Ureter (tissue), 1 donor: ENCODE measurements at places on chromosomes 3 and 15.
A peak's percentile ranks its signal among the peaks of the same experiment; 100 is the strongest.

- DNase-seq, result no peak
Measured at GRCh38 chr15:86849558-86850285, 770.1 kb downstream of the AGBL1 start.

GRCh38 chr3:152331998-152332397 is 63.3 kb downstream of the MBNL1 start:
- no peak for DNase-seq

DNA sequence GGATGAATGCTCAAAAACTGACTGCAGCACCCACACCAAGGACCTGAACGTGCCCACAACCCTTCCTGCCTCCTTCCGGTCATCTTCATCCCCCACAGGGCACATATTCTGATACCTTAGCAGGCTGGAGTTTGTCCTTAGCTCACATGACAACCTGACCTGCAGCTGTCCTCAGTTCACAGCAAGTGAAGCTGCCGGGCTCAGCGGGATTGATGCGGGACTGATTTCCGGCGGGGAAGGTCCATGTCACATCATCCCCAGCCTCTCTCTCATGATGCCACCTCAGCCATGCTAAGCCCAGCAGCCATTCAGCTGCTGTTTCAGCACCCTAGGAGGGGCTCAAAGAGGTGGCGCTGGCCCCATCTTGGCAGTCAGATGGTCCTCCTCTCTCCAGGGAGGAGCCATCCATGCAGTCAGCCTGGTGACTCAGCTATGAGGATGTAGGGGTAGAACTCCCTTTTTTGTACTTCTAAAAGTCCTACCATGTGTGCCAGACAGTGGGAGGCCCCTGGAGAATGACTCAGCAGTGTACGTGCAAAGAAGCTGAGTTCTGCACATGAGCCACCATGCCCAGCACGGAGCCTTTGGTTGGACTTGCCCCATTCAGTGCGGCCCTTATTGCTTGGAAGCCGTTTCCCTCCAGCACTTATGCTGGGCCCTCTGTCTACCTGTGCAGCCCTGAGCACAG is 9.5 kb downstream of the CA12 start:
- peak; percentile 72 for DNase-seq

GRCh38 chr3:155675094-155675493 is 69.8 kb downstream of the PLCH1 start:
- no peak for DNase-seq

- DNase-seq, result no peak
Measured at GRCh38 chr3:10379961-10380360, 59.0 kb upstream of the SEC13 start.

GRCh38 chr3:183554377-183554776 is 1.1 kb downstream of the KLHL6 start:
- DNase-seq, result no peak

DNA sequence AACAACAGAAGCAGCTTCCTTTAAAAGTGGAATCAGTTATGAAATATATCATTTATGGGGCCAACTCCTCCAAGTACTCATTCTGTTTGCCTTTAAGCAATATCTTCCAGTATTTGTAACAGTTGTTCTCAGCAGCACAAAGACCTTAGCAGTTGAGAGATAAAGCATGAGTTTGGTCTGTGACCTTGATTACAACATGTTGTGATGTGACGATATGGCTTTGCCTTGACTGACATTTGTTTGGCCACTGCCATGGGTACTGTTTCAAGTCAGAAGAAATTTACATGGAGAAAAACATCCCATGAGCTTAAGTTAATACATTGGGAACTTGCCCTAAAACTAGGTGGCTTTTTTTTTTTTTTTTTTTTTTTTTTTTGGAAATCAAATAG is 175.1 kb upstream of the KBTBD8 start:
- DNase-seq, result no peak

- DNase-seq, result no peak
Measured at GRCh38 chr15:55282284-55282833, 7.3 kb downstream of the RAB27A start.

- peak; percentile 37 for DNase-seq
Measured at GRCh38 chr15:40043927-40044716, 5.1 kb upstream of the SRP14 start.
